Activated effector memory CD4-positive, alpha-beta T cell treated with anti-CD3 and anti-CD28 coated beads, Interleukin-2, amount 50 U/mL, for 16 hours (primary cell): ENCODE measurements at places on chromosomes 2 and 18.

DNA sequence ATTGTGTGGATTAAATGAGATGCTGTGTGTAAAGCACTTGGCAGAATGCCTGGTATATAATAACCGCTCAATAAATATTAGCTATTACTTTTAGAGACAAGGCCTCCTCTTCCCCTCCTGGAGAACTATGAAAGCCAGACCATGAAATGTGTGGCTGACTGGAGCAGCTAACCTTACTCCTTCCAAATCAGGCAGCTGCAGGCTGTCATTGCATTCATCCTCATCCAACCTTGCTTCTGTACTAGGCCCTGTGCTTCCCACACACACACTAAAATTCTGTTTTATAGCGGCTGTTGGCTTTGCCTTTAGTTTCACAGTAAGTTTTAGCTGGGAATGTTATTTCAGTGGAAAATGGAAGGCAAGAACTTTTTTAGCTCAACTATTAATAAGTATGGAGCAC is 10.2 kb upstream of the SP9 start:
- no peak for DNase-seq

DNA sequence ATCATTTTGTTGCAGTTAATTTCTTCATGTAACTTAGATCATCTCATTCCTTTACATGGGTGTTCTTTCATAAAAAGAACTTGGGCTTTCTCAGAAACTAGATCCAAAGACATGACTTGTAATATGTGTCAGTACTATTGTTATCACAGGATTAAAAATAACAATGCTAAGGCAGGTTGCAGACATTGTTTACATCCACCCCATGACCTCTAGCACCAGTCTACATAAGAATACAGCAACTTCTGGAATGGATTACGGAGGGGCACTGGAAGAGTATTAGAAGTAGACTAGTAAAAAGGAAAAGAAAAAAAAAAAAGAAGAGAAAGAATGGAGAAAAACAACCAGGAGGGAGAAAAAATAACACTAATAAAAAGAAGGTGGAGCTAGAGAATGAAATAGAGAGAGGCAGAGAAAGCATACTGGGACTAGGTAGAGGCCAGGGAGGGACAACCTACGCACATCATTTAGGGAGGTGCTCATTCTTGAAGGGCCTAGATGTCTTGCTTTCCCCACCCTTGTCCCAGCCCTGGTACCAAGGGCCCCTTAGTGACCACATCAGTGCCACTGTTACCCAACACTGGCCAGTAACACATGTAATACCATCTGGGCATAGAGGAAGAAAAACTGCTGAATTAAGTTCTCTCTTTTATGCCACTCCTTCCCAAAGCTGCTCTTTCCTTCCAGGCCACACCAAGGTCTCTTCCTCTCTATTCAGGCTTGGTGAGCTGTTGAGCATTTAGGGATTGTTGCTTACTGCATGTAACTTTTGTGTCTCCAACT is 70.6 kb upstream of the KLF7 start:
- no peak for DNase-seq

DNA sequence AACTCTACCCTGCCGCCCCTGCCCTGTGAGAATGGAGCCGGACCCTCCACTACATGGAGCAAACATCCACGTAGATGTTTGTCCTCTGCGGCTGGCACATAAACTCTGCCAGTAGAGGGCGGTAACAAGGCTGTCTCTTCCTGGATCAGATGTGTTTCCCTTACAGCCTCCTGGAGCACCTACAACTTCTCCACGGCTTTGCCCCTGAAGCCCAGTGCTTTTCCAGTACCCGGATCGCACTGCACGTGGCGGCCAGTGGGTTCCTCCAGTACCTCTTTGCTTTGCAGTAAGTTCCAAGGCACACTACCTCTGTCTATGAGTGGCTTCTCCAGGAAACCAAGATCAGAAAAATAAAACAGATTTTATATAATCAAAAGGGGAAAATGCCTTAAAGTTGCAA is 651.3 kb downstream of the DCDC2C start:
- DNase-seq = no peak

DNA sequence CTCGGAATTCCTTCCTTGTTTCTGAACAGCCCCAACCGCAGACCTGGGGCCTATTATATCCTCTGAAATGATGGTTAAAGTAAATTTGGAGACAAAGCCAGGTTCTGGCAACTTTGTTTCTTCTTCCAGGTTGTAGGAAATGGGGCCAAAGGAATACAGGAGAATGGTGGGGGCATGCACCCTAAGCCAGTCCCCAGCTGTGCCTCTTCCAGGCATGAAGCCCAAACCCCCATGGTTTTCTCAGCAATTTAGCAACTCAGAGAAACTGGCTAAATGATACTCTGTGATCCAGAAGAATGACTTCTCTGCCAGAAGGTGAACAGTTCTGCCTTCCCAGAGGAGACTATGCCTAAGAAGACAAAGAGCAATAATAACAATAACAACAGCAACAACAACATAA is 635.0 kb upstream of the FANCL start:
- no peak for DNase-seq

GRCh38 chr2:65722028-65722778 is 289.8 kb upstream of the SPRED2 start:
- no peak for DNase-seq
